ENCODE measurements at places on chromosomes 4 and X.

GRCh38 chrX:1535241-1536041 lies 1.5 kb downstream of the P2RY8 start:
- DNase-seq = no peak

DNA sequence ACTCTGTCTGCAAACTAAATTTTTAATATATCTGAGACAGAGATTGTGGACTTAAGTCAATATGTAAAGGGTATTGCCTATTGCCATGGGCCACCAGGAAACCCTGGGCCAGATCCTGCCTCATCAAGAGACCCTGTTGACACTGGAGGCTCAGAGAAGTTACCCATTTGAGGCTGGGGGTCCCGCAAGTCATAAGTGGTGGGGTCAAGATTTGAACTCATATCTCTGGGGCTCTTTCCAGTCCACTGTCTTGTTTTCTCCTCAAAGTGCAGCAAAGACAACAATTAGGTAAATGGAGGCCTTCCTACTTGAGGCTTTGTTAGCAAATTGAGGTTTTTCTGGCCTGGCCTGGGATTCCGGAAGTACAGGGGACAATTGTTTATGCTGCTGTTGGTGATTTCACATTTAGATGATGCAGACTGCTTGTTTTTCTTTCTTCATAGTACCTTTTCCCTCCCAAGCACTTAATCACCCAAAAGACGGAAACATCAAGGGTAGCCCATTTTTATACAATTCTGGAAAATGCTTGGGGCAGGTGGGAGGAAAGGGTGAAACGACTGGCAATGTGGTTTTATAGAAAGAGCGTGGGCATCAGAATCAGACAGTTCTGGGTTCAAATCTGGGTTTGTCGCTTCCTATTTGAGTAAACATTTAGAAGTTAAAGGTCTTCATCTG lies 160.0 kb downstream of the SMIM20 start:
- no peak for DNase-seq

DNA sequence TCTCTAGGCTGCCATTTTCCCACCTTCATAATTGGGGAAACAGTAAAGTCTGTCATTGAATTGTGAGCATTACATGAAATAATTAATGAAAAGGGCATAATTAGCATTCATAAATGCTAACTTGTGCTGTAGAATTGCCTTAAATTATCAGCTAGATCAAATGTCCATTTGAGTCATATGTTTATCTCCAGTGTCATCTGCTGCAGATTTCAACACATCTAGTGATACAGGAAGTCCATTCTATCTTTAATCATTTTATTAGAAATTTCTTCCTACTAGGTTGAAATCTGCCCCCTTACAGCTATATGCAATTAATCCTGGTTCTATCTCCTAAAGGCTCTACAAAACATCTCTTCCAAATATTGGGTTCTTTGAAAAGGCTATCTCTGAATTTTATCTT lies 240.3 kb upstream of the GALNT7 start:
- no peak for DNase-seq

GRCh38 chr4:74640111-74640903 lies 154.0 kb downstream of the BTC start:
- no peak for DNase-seq

DNA sequence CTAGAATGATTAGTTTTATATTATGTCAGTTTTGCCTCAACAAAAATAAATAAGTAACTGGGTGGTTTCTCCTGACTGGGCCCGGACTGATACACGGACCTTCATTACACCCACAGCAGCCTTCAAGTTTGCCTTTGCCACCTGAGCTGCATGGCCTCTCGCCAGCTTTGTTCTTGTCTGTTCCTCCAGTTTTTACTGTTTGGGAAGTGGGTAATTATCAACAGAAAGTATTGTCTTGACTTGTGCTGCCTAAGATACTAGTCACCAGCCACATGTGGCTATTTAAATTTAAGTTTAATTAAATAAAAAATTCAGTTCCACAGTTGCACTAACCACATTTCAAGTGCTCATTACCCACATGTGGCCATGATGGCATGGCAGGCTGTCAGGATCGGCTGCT lies 74.7 kb upstream of the INTU start:
- DNase-seq = no peak

DNA sequence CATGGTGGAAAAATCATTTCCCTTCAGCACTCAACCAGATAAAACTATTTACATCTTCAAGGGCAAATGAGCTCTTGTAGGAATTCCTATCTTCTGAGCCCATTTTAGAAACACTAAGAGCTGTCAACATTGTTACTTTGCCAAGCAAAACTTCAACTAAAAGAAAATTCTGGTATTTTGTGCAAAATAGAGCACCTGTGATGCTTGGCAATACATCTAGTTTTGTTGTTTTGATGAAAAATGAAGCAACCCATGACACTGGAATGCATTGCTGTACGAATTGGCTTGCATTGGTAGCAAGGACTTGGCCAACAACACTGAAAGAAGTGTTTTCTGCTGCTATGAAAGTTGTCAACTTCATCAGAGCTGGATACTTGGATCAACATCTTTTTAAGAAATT lies 194.4 kb downstream of the COX18 start:
- no peak for DNase-seq

DNA sequence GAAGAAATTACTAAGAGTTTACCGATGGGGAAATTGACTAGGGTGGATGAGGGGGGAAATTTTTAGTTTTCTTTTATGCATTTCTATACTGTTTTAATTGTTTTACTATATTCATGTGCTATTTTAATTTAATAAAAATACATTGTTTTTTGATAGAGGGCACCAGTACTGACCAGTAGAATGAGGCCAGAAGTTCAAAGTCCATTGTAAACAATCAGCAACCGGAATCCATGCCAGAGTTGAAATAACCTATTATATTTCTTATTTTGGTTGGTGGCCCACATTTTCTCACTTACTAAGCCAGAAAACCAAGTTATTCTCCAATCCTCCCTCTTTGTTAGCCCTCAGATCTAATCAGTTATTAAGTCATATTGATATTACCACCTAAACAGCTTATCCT lies 595.9 kb downstream of the SMARCA1 start:
- no peak for DNase-seq

GRCh38 chr4:139656614-139657486 lies 8.8 kb upstream of the MGST2 start:
- peak; percentile 65 for DNase-seq

- DNase-seq = no peak
These were observed 2.5 kb upstream of the PDGFRA start for GRCh38 chr4:54226404-54227255.

DNA sequence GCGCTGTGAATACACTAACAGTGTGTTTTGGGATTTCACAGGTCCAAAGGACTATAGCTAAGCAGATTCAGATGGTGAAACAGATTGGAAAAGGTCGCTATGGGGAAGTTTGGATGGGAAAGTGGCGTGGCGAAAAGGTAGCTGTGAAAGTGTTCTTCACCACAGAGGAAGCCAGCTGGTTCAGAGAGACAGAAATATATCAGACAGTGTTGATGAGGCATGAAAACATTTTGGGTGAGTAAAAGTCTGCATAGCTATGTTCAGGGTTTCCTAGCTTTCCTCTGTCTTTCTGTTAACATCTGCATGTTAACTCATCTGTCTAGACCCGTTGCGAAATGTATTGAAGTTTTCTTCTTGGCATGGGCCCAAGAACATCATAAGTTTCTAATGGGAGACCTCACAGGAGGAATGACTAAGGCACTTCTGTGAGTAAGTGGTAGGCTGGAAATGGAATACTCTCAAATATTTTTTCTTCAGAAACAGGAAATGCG lies 372.1 kb downstream of the BMPR1B start:
- DNase-seq = no peak

DNA sequence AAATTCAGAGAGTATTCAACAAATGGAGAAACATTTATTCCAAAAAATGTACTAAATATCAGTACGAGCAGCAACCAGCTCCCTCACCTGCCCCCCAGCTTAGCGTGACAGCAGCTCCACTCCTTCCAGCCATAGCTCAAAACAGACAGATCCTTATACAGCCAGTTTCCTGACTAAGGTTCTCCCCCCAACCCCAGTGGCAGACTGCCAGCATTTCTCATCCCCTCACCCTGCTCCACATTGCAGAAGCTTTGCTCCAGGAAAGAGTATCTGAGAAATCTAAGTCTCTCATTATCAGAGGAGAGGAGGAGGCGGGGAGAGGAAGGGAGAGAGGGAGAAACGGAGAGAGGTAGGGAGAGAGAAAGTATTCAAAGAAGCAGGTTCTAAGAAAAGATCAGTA lies 53.3 kb upstream of the PASD1 start:
- DNase-seq = no peak

DNA sequence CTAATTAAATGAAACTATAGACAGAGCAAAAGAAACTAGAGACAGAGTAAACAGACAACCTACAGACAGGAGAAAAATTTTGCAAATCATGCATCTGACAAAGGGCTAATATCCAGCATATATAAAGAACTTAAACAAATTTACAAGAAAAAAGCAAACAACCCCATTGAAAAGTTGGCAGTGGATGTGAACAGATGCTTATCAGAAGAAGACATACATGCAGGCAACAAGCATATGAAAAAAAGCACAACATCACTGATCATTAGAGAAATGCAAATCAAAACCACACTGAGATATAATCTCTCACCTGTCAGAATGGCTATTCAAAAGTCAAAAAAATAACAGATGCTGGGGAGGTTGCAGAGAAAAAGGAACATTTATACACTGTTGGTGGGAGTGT lies 14.8 kb downstream of the ZNF280C start:
- DNase-seq = no peak

GRCh38 chrX:76279007-76279406 lies 106.1 kb downstream of the PBDC1 start:
- DNase-seq = peak; percentile 39

- DNase-seq = no peak
These were observed 1492.5 kb upstream of the PABPC4L start for GRCh38 chr4:135694066-135694465.

DNA sequence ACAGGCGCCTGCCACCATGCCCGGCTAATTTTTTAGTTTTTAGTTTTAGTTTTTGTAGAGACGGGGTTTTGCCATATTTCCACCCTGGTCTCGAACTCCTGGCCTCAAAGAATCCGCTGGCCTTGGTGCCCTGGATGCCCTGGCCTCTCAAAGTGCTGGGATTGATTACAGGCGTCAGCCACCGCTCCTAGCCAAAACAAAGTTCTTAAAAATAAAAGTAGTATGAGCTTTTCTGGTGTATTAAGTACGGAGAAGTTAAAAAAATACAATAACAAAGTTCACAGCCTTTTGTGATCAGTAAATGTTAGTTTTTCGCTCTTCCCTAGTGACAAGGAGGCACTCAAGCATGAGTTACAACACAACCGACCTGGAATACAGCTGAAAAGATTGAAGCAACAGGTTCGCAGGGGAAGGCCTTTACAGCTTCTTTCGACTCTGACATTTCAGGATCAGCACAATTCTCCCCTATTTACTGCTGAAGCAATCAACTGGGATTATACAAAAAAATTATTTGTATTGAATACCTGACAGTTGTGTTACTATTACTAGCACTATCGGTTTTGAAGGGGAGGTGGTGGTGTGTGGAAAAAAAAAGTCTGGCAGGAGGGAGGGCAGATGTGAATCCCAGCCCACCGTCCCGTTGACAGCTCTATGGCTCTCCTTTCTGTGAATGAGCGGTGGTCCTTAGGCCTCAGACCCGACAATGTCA lies 893 bp upstream of the METAP1 start:
- no peak for DNase-seq

GRCh38 chr4:37452952-37453280 lies 208.4 kb downstream of the NWD2 start:
- DNase-seq = peak; percentile 90

- DNase-seq = peak; percentile 67
These were observed 4.8 kb downstream of the PDGFRA start for GRCh38 chr4:54233697-54234496.

GRCh38 chr4:6619116-6619465 lies 21.4 kb upstream of the MRFAP1 start:
- no peak for DNase-seq

DNA sequence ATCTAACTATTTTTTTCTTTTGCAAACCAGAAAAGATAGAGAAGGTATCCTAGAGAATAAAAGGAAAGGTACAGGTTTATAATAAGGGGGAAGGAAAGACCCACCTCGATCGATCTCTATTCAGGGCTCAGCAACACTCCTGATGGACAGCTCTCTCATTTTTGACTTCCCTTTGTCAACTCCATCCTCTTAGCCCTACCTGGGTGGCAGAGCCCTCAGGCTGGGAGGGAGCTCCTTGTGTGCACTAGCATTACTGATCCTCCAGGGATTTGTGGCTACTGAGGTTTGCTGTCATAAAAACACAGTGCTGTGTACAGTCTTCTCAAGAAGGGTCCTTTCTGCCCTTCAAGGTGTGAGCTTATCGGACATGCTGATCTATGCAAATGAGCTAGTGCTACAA lies 111.0 kb downstream of the MID1 start:
- no peak for DNase-seq

DNA sequence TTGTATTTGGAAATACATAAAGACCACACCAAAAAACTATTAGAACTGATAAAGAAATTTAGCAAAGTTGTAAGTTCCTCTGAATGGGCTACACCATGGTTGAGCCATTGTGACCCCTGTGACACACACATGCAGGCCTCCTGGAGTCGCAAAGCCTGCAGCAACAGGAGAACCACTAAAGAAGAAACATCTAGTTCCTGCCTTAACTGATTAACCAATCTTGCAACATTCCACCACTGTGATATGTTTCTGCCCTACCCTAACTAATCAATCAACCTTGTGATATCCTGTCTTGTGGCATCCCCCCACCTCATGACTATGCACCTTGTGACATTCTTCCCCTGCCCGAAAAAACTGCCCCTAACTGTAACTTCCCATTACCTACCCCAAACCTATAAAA lies 401.8 kb downstream of the PRDM5 start:
- DNase-seq = no peak

DNA sequence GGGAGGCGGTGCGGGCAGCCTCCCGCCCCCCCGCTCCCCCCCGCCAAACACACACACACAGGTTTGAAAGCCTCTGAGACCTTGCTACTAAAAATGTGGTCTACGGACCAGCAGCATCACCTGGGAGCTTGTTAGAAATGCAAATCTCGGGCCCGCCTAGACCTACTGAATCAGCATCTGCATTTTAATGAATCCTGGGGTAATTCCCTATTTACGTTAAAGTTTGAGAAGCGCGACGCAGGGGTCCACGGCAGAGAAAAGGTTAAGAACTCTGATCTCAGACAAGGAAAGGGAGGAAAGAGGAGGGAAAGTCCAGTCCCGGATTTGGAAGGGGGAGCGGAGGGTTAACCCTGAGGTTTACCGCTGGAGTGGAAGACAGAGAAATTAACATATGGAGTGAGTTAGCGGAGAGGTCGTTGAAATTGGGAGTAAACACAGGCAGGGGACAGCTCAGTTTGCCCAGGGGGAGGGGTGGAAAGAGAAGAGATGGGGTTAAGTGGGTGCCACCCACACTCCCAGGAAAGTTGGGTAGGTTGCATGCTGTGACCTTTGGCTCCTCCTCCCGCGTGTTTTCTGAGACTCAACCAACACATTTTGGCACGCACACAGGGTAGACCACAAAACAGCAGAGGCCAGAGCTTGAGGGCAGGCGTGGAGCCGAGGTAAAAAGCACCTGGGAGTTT lies 483.6 kb downstream of the BCOR start:
- peak; percentile 82 for DNase-seq

DNA sequence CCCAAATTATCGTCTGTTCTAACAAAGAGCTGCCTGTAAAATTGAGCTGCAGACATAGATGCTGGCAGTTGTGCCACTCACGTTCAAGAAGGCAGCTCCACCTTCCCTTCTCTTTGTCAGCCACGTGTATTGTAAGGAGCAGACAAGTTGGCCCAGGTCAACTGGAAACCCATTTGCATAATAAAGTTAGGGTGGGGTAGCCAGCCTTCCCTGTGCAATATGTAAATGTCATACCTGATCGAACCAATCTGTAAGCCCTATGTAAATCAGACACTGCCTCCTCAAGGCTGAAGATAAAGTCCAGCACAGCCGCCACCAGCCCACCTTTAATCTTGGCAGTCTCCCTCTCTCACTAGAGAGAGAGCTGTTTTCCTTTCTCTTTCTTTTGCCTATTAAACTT lies 117.2 kb downstream of the TMEM144 start:
- peak; percentile 6 for DNase-seq
